ENCODE measurements at places on chromosomes 4 and X. TPM values are rescaled to one million over a fixed set of nuclear protein-coding genes. Genes with fewer than 3 reads are reported as not detected.

GRCh38 chr4:140188975-140189374 lies 35.0 kb upstream of the MAML3 start:
- no peak for DNase-seq

DNA sequence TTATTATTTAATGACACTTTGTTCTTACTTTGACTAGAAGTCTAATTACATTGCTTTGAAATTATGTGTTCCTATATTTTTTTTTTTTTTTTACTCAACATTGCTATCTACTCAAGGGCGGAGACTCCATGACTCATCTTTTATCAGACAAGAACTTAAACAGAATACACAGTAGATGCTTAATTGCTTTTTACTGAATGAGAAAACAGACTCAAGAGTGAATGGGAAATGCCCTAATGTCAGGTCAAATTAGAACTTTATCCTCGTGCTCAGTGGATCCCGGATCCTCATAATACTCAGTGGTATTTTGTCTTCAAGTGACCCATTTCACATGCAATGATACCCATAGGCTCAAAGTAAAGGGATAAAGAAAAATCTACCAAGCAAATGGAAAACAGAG lies 954.5 kb upstream of the IGFBP7 start:
- DNase-seq: no peak

DNA sequence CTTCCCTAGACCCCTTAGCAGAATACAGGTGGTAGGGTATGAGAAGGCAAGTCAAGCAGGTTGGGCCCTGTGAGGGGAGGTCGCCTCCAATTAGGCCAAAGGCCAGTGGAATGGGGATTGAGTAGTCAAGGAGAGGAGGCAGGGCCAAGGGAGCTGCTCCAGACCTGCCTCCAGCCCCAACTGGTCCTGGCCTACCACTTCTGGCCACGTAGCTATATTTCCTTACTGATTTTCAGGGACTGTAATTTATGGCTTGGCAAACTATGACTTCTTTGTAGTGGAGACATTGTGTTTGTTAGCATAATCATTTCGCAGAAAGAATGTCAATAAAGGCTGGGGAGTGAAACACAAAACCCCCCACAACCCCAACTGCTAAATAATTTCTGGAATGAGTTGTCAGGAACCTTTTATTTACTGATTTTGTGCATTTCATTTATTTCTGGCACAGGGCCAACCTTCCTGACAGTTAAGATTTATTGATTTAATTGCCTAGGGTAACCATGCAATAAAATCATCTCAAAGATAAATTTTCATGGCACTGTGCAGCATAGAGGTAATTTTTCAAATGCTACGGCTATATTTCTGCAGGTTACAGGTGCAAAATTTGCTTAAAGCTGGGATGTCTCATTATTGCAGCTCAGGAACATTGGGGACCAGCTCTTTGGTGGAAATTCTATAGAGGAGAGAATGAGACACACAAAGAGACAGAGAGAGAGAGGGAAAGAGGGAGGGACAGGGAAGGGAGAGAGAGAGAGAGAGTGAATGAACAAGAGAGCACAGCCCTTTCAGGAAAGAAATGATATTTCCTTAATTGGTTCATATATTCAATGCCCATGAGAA lies 494.9 kb downstream of the IDS start:
- no peak for DNase-seq

- no peak for DNase-seq
Observed at GRCh38 chr4:94454405-94454804, 2.7 kb downstream of the PDLIM5 start.

- no peak for DNase-seq
Observed at GRCh38 chrX:78105944-78106650, 2.0 kb downstream of the PGK1 start.

- no peak for DNase-seq
Observed at GRCh38 chr4:154622598-154622997, 10.1 kb upstream of the FGG start.

DNA sequence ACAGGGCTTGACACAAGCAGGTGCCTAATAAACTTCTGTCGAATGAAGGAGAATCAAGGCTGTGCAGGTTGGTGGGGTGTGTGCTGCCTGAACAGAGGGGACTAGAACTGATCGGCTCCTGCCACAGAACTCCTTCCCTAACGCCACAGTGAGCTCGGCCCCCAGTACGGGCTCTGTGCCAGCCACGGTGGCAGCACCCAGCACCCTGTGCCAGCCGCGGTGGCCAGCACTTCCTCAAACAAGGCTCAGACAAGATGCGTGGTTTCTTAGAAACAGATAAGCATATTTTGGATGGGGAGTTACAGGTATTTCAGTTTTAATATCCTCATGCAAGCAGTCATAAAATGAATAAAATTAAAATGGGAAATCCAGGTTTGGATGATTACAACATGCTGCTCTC lies 26.0 kb upstream of the C4orf50 start:
- DNase-seq: no peak

DNA sequence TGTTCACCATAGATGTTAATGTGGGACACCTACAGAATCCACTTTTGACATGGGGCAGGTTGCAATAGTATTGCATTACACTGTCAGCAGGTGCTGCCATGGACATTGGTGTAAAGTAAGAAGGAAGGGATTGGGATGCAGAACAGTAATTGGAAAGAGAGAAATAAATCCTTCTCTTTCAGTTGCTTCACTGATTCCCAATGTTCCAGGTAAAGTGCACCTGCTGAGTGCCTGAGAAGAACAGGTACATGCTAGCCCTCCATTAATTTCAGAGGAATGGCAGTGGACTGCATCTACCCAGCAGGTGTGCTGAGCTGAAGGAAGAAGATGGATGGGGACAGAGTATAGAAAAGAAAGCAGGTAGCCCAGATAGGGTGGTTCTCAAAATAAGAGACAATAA lies 248.5 kb downstream of the TENM3 start:
- DNase-seq: no peak

- DNase-seq: no peak
Observed at GRCh38 chrX:23799469-23800065, 16.6 kb downstream of the SAT1 start.

- no peak for DNase-seq
Observed at GRCh38 chrX:129755779-129756650, 17.2 kb downstream of the XPNPEP2 start.

DNA sequence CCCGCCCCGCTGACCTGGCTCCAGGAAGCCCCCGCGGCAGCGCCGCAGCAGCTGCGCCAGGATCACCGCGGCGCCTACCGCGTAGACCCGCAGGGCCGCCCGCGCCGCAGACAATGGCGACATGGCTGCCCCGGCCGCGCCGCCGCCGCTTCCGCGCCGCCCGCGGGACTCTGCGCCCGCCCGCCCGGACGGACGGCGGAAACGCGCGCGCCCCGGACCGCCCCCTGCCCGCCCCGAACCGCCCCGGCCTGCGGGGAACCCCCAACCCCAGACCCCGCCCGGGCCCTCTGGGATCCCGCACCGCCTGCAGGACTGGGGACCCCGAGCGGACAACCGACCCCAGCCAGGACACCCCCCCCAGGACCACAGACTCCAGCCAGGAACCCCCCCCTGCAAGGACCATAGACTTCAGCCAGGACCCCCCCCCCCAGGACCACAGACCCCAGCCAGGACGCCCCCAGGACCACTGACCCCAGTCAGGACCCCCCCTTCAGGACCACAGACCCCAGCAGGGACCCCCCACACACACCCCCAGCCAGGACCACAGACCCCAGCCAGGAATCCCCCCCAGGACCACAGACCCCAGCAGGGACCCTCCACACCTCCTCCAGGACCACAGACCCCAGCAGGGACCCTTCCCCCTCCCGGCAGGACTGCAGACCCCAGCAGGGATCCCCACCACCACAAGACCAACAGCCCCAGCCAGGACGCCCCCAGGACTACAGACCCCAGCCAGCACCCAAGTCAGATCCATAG lies at the start of the genes DHRSX and ZBED1:
TSS of gene DHRSX (minus strand) at position 174 of the 756 bp plus-strand sequence. CDS start at position 123, 51 bp downstream.
TSS of gene ZBED1 (minus strand) at position 174 of the 756 bp plus-strand sequence. CDS start 10,257 bp downstream, outside the sequence.
- DNase-seq: peak; percentile 66

DNA sequence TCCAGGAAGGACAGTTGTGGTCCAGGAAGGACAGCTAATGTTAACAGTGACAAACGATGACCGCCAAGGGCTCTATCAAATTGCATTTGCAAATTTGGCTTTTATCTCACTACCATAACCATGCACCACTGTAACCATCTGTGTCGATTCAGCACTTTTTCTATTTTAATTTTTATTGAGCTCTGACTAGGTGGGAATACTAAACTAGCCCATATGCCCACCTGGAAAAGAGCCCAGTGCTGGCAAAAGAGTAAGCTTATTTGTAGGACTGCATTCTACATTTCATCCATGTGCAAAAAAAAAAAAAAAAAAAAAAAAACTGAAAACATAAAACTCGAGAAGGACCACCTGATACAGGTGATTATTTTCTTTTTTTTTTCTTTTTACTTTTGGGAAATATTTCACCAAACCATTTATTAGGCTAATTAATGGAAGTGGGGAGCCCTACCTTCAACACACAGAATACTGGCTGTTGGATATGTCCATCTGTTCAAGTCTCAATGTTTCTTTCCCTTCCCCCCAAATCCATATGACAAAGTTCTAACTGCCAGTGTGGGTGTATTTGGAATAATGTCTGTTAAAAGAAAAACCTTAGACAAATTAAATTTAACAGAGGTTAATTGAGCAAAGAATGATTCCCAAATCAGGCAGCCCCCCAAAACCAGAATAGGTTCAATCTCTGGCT lies 99.5 kb upstream of the MXRA5 start:
- no peak for DNase-seq

DNA sequence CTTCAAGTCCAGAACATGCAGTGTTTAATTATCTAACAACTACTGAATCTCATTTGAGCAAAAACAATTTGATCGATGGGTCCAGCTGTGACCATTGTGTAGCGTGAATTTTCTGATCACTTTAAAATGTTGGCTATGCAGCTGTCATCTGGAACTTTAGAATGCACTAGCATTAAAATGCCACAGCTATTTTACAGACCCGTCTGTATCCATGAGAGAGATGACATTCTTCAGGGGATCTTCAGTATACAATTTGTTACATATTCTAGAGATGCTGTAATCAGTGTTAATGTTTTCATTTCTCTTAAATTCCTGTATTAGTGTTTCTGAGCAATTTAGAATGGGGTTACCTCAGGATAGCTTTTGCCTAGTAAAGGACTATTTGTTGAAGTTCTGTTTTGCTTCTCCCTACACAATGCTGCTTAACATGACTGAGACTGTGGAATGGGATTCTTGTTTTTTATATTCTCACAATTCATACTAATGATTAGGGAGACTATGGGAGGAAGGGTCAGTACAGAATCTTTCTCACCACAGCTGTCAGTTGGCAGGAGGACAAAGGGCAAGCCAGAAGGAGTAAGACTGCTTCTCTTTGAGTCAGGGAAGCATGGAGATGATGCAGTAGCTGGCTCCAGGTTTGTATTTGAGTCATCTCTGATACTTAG lies 13.2 kb upstream of the CTSO start:
- no peak for DNase-seq

- no peak for DNase-seq
Observed at GRCh38 chrX:124392794-124393193, 46.4 kb downstream of the SH2D1A start.

DNA sequence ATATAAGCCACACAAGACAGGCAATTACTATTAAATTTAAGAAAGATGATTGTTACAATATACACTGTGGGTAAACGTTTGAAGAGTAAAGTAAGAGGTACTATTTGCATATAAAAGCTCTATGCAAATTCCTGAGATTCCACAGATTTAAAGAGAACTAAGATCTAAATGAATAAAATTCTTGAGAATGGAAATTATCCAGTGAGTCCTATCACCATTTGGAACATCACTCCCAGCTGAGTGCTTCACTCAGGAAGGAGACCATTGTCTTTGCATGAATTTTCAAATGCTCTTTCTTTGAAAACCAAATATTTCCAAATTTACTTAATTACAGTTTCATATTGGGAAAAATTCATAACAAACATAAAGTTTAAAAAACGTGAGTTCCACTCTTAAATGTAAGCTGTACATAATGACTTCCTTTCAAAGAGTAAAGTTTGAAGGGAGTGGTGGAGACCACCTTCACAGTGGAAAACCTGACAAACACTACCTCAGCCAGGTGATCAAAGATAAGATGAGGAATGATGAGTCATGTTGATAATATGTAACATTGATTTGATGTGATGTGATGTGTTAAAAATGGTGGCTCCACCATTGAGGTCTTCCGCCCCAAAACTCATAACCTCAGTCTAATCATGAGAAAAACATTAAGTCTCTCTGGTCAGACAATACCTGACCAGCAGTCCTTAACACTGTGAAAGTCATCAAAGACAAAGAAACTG lies 159.9 kb downstream of the BANK1 start:
- DNase-seq: no peak

DNA sequence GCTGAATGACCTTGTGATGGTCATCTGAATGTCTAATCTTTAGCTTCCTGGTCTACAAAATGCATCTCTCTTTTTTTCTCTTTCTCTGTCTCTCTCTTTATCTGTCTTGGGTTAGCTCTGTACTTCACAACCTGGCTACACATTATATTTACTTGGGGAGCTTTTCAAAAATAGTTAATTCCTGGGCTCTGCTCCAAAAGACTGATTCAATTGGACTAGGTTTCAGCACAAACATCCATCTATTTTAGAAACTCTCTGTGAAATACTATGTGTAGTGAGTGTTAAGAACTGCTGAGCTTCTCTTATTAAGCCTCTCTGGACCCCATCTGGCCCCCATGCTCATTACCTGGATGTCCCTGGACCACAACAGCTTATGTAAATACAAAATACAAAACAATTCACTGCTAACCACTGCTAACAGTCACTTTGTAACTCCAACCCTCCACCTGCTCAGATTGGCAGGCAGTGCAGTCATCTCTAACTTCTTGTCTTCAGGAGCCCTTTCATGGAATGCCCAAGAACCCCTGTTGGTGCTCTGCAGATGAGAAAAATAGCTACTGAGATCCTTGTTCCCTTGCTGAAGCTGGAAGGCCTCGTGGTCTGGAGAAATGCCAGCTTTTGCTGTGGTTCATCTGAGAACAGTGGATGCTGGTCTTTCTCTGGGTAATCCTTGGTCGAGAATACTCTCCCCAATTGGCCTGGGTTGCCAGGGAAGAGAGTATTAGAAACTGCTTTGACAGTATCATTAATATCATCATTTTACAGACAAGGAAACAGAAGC lies 14.8 kb upstream of the BOD1L1 start:
- DNase-seq: no peak

GRCh38 chr4:30696191-30696590 lies 24.0 kb upstream of the PCDH7 start:
- no peak for DNase-seq

- DNase-seq: no peak
Observed at GRCh38 chr4:187065396-187065795, 341.7 kb upstream of the FAT1 start.

GRCh38 chr4:61245069-61245714 lies 45.1 kb downstream of the ADGRL3 start:
- DNase-seq: no peak

Gene CT47B1
- total RNA-seq: not detected

Gene TFE3
- 34.8 TPM for total RNA-seq

Gene ETDB
- total RNA-seq: not detected

Gene CFAP299
- total RNA-seq: not detected

Gene STK32B
- total RNA-seq: not detected

Gene GLRA3
- not detected for total RNA-seq

Gene MAGEA8
- not detected for total RNA-seq

Gene EDNRA
- 0.12 TPM for total RNA-seq

Gene USP26
- total RNA-seq: not detected

Gene CFI
- total RNA-seq: not detected

Gene TKTL2
- not detected for total RNA-seq

Gene MAOA
- 3.8 TPM for total RNA-seq

Gene DRP2
- total RNA-seq: 1.5 TPM

Gene CTAG2
- not detected for total RNA-seq

Gene TMEM175
- total RNA-seq: 13.9 TPM

Gene CT45A10
- total RNA-seq: not detected

Gene CHST7
- 2.0 TPM for total RNA-seq

Gene EMCN
- total RNA-seq: not detected

Data from activated naive CD4-positive, alpha-beta T cell treated with anti-CD3 and anti-CD28 coated beads, Interleukin-2, amount 50 U/mL, for 72 hours (primary cell).